AG04450 (cell line): ENCODE measurements at places on chromosomes 2 and 18.

DNA sequence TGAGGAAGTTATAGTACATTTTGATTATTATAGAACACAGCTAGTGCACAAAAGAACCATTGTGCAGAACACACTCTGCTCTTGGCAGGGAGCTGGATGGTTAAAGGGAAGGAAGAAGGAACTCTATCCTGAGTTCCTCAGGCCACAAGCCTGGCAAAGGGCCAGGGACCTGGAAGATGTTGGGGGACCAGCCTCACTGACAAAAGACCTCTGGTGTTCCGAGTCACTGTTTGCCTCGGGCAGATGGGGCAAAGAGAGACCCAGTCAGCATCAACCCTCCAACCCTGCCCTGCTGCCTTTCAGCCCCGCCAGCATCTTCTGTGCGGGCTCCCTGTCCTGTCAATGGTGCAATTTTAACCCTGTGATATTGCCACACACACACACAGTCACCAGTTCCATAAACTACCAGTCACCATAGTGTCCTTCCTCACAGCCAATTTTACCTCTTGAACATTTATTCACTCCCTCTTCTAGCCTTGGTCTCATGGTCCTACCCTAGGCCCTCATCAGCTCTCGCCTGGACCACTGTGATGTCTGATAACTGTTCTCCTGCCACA lies 21.9 kb downstream of the NEMP2 start:
- no peak for DNase-seq

DNA sequence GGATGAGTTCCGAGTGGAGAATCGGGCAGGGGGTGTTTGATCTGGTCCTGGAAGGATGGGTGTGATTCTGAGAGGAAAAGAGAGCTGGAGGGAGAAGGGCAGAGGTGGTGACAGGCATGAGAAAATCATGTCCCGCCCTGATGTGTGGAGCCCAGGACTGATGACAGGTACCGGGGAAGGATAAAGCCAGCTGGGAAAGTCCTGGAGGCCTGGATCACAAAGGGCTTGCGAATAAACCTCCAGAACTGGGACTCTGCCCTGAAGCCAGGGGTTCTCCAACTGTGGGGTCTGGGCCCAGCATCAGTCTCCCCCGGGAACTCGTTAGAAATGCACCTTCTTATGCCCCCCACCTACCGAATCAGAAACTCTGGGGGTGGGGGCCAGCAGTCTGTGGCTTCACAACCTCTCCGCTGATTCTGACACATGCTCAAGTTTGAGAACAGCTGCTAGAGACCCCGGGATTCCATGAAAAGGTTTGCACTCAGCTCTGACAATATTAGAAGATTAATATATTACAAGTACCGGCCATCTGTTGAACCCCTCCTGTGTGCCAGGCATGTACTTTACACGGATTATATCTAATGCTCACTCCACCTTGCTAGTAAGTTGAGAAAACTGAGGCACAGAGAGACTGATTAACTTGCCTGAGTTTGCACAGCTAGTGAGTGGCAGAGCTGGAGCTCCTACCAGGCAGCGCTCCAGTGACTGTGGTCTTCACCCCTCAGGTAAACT lies 8.0 kb downstream of the TNFRSF11A start:
- DNase-seq, result no peak

DNA sequence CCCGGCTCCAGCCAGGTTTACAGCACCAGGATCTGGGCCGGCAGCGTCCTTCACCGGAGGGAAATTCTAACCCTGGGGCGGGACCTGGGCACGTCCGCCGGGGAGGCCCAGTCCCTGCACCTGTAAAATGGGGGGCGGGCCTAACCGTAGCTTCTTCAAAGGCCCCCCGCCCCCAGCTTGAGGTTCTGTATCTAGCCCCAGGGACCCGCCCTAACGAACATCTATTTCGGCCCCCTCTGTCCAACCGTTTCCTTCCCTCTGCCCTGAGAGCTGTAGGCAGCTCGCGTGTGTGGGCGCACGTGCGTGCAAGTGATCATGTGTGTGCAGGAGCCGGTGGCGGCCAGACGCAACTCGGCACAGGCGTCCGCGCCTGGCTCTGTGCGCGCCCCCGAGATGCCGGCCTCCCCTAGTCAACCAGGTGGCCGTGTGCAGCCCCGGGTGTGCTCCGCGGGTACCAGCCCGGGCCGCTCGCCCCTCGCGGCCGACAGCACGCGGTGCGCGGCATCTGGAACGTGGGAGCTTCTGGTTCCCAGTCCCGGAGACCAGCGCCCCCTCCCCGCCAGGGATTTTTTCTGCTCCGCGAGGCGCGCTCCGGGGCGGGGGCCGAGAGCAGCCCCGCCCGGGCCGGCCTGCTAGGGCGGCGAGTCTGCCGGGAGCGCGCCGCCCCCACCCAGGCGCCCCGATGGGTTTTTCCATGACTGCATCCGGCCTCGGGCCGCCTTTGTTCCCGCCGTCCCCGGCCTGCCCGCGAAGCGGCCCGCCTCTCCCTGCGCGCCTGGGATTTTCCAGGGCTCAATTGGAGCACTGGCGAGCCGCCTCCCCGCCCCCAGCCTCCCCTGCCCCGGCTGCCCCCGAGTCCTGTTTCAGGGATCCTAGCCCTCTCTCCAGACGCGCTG lies 21.2 kb downstream of the TEX44 start:
- DNase-seq, result peak; percentile 38

DNA sequence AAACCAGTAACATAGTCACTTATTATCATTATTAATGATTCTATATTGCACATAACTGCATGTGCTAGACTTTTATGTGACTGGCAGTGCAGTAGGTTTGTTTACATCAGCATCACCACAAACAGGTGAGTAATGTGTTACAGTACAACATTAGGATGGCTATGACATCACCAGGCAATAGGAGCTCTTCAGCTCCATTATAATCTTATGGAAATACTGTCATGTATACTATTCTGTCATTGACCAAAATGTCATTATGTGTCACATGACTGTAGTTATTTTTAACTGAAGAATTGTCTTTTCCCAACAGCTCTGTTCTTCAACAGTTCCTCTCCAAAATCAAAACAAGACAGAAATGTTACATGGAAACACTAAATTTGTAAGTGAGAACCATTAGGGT lies 96.3 kb downstream of the C18orf54 start:
- DNase-seq, result no peak

GRCh38 chr18:49731860-49732311 lies 81.4 kb downstream of the ACAA2 start:
- no peak for DNase-seq

DNA sequence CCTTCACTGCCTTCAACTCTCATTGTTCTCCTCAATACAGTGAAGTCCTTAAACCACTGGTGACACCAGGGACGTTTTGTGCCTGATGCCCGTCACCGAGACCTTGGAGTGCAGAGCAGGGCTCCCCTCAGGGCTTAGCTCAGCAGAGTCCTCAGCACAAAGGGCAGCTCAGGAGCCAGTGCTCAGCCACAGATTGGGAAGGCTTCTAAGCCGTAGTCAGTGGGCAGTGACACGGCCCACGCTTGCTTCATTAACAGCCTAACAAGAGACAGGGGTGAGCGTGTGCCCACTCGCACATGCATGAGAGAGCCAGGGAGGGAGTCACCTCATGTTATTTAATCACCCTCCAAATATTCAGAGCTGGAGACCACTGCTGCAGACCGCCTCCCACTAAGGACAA lies 137.5 kb downstream of the SH3RF3 start:
- no peak for DNase-seq

GRCh38 chr2:114661971-114662939 lies 219.8 kb downstream of the DPP10 start:
- no peak for DNase-seq

GRCh38 chr2:132415256-132415914 lies 1.2 kb upstream of the GPR39 start:
- no peak for DNase-seq

DNA sequence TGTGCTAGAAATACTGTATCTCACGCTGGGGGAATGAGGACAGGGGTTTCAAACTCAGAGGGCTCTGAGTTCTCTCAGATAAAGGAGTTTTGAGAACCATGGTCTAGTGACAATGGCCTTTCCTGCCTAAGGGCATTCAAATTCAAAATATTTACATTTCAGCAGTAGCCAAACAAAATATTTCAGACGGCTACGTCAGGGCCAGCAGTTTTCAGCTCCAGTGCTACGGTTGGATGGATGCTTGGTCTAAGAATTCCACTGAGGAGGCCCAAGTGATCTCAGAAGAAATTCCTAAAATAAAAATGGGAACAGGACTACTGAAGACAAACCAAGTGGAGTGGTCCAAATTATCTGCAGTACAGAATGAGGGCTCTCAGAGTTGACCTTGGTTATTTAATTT lies 41.1 kb upstream of the SCG2 start:
- no peak for DNase-seq

- DNase-seq, result no peak
Observed at GRCh38 chr2:121866789-121867188, 111.3 kb downstream of the TSN start.

DNA sequence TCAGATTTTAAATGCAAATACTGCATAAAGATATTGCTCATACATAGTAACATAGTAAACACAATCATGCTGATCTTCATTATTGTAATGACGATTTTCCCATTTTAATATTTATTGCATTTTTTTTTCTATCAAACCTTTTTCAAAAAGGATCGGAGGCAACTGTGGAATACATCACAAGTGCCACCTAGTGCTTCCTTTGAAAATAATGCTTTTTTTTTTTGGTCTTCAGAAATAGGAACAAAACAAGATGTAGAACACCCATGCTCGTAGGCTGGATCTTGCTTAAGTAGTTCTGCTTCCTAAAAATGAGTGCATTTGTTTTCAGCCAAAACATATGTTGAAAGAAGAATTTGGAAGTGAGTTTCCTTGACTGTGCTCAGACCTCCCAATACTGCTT lies 35.7 kb upstream of the GPR155 start:
- DNase-seq, result no peak
